Right lobe of liver (tissue), 6 donors: ENCODE measurements at places on chromosomes 16 and 17. TPM values are rescaled to one million over a fixed set of nuclear protein-coding genes. Genes with fewer than 3 reads are reported as not detected.

- no peaks in the 10 kb centered on the region for H3K4me1 ChIP-seq
- no peak for DNase-seq
- no peaks in the 10 kb centered on the region for H3K36me3 ChIP-seq
- H3K27ac ChIP-seq = no peak overlapping the region
These were observed 46.9 kb upstream of the WSCD1 start for GRCh38 chr17:6023036-6023831.

GRCh38 chr17:7995724-7996123, 6.7 kb upstream of the GUCY2D start:
- no peak overlapping the region for H3K4me3 ChIP-seq
- no peaks in the 10 kb centered on the region for H3K27me3 ChIP-seq
- H3K27ac ChIP-seq = no peak overlapping the region
- no peaks in the 10 kb centered on the region for H3K4me1 ChIP-seq
- no peak for DNase-seq

GRCh38 chr17:72782985-72783701, 309.3 kb downstream of the SLC39A11 start:
- no peaks in the 10 kb centered on the region for H3K27me3 ChIP-seq
- no peaks in the 10 kb centered on the region for H3K36me3 ChIP-seq
- H3K4me3 ChIP-seq = no peak overlapping the region
- DNase-seq = no peak
- H3K4me1 ChIP-seq = no peaks in the 10 kb centered on the region
- H3K27ac ChIP-seq = no peak overlapping the region

The CDIPT gene
- 53.9 TPM for total RNA-seq

The KRT39 gene
- not detected for total RNA-seq

DNA sequence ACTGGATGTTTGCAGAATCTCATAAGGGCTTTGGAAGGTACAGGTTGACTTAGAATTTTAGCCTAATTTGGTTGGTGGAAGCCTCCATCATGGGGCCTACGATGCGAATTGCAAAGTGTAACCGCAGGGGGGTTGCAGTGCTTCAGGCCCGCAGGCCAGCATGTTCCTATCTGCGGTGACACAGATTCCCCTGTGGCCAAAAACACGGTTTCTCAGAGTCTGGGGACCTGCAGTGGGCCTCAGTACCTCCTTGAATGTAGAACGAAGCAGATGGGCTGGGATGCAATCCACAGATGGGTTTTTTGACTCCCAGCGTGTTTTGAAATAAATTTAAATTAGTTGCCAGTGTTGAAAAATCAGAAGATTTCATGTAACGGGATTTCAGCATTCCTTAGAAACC, 34.7 kb downstream of the KIAA0513 start:
- H3K36me3 ChIP-seq = no peaks in the 10 kb centered on the region
- H3K27me3 ChIP-seq = no peaks in the 10 kb centered on the region

GRCh38 chr17:81138500-81138899, 26.8 kb upstream of the PVALEF start:
- H3K36me3 ChIP-seq = no peaks in the 10 kb centered on the region
- no peak overlapping the region for H3K27ac ChIP-seq
- H3K27me3 ChIP-seq = no peaks in the 10 kb centered on the region

The PRSS8 gene
- total RNA-seq = 17.9 TPM
